ENCODE measurements at places on chromosomes 11 and 22.
A peak's percentile ranks its signal among the peaks of the same experiment; 100 is the strongest.

- no peak for DNase-seq
These were observed 71.2 kb downstream of the USP35 start for GRCh38 chr11:78259777-78260487.

- DNase-seq: no peak
These were observed 380.5 kb downstream of the SHANK2 start for GRCh38 chr11:70871881-70872280.

DNA sequence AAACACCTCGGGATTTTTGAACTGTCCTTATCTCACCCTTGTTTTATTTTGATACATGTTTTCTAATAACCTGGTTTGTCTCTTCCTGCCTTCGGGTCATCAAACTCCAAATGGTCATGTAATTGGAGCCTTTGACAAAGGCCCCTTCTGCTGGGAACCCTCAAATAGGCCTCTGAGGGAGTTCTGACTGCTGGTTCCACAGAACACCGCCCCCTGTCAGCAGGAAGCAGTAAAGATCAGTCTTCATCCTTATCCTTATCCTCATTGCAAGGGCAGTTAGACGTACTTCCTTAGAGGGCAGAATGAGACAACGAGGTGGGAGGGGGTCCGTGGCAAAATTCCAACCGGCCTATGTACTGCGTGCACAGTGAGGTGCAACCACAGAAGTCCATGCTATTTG lies 12.1 kb downstream of the TRIM51 start:
- DNase-seq: no peak

DNA sequence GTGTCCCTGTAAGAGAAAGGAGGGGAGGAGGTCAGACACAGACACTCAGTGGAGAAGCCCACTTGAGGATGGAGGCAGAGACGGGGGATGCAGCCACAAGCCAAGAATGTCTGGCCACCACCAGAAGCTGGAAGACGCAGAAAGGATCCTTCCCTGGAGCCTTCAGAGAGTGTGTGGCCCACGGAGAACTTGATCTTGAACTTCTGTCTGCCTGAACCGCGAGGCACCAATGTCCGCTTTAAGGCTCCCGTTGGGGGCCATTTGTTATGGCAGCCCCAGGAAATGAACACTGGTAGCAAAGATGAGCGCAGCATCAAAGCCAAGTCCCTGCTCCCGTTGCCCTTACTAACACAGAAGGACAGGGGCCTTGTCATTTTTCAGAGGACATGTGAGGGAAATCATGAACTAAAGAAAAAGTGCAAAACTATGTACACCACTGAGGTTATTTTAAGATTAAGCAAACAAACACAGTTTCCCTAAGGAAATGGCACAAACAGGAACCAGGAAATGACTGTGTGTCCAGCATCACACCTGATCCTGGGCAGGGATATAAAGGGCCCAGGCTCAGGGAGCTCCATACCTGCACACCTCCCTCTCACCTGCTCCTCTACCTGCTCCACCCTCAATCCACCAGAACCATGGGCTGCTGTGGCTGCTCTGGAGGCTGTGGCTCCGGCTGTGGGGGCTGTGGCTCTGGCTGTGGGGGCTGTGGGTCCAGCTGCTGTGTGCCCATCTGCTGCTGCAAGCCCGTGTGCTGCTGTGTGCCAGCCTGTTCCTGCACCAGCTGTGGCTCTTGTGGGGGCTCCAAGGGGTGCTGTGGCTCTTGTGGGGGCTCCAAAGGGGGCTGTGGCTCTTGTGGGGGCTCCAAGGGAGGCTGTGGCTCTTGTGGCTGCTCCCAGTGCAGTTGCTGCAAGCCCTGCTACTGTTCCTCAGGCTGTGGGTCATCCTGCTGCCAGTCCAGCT lies at the start of gene KRTAP5-6:
KRTAP5-6 (plus strand) TSS at position 588 of the 963 bp plus-strand sequence; CDS start at position 639, 51 bp downstream.
- no peak for DNase-seq

DNA sequence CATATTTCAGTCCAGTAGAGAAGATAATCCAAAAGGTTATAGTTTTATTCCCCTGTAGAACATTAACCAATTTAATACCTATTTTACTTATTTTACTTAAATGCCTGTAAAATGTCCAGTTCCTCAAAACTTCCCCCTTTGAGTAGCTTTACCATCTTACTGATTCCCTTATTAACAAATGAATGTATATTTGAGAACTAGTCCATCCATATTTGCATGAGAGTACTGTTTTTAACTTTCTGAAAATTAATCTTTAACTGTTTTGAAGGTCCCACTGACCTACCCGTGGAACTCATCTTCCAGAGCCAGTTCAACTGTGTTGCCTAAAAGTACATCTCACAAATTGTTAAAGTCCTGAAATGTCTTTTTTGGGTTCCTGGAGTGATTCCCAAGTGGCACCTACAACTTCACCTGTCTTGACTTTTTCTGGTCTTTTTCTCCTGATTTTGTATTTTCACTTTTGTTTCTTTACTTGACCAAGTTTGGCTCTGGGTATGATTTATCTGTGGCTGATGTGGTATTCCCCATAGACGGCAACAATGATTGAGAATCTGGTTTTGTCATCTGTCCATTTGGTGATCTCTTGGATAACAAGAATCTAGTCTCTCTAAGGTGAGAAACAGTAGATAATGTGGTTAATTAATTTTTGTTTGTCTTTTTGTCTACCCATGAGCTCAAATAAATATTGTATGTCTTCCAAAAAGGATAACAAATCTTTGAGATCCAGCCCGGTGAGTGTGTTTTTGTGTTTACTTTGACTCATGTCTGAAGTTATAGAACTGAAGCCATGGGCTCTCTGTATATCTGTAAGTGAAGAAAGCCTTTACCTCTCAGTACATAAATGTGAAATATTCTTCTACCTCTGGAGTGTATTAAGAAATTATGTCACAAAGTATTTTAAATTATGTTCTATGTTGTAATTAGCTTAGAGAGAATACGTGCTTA lies 174.2 kb downstream of the ETS1 start:
- no peak for DNase-seq

DNA sequence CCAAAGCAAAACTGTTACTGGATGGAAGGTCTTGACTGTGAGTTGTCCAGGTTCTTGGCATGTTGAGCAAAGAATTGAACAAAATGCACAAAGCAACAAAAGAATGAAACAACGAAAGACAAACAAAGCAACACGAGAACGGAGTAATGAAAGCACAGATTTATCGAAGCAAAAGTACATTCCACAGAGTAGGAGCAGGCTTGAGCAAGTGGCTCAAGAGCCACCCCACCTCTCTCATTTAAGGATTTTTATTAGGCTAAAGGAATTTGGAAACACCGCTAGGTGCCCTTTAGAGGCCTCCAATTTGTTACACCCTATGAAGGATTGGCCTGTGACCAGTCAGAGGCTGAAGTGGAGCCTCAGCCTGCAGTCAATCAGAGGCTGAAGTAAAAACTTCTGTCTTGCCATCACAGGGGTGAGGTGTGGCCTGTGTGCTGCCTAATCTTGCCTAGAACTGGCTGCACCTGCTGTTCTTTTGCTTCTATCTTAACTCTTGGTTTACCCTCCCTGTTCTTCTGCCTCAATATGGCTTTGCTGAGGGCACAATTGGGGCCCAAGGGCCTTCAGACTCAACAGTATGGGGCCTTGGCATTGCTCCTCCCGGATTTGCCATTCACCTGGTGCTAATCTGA lies 59.4 kb upstream of the FTH1 start:
- DNase-seq: no peak

DNA sequence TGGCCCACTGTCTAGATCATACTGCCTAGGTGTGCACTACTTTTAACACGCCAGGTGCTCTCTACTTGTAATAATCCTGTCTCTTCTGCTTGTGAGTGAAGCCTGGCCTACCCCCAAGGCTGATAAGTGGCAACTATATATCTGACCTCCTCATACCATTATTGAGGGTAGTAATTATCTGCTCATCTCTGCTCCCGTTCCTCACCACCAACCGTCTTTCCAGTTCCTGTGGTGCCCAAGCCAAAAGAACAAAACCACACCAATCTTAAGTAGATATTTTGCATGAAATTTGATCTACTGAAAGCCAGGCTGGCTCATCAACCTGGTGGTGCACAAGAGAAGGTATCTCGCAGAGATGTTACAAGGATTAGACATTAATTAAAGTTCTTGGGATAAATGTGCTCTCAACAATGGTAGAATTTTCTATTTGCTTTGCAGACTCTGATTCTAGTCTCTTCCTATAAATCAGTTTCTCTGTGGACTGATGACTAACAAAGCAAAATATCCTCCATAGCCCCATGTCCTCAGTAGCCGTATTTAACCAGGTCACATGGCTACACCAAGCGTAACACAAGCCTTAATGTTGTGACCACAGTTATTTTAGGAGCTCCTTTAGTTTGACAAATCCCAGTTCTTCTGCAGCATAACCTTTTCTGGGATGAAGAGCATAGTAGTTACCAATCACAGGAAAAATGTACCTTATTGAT lies 267.2 kb downstream of the NTM start:
- no peak for DNase-seq

DNA sequence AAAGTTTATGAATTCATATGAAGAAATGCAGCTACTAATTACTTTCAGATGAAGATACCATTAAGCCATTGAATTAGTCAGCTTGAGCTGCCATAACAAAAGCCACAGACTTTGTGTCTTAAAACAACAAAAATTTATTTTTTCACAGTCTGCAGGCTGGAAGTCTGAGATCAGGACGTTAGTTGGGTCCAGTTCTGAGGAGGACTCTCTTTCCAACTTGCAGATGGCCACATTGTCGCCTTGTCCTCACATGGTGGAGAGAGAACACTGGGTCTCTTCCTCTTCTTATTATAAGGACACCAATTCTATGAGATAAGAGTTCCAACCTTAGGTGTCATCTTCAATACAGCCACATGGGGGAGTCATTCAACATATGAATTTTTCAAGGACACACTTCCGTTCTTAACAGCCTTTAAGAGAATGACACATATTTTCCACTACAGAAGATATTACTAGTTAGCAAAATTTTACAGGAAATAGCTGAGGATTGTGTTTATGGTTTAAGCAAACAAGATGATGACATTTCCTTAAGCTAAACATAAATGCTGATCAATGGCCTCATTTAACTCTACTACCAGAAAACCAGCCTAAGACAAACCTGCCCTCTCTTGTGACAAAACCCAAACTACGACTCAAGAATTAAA lies 56.0 kb downstream of the DCUN1D5 start:
- peak; percentile 4 for DNase-seq

GRCh38 chr11:70595452-70595851 lies 197.1 kb downstream of the CTTN start:
- no peak for DNase-seq

DNA sequence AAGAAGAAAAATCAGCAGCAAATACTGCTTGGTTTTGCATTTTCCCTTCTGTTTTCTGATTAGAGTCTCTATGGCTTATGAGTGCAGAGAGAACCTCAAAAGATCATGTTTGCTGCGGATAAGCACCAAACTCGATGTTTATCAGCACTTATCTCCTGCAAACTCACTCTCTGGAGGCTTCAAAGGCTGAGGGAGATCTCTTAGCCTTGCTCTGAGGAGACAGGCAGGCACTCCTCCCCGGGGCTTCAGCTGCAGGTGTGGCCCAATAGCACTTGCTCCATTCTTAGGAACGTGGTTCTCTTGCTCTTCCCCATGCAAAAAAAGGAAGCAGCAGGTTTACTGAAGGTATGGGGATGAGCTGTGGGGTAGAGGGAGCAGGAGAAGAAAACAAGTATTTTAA lies 45.1 kb downstream of the FLI1 start:
- DNase-seq: no peak

GRCh38 chr11:34631737-34632104 lies 10.8 kb downstream of the EHF start:
- DNase-seq: no peak

GRCh38 chr11:61902313-61902712 lies 11.0 kb upstream of the FADS3 start:
- no peak for DNase-seq

- DNase-seq: no peak
These were observed 65.2 kb downstream of the NFAM1 start for GRCh38 chr22:42366806-42367581.

Measured in stimulated activated CD4-positive, alpha-beta T cell treated with anti-CD3 and anti-CD28 coated beads, Interleukin-1b, Interleukin-23, amount 100 ng/mL, for 24 hours (primary cell).